Stimulated activated CD4-positive, alpha-beta T cell treated with anti-CD3 and anti-CD28 coated beads, Interleukin-12 subunit alpha, Interleukin-12 subunit beta, amount 100 ng/mL, for 24 hours (primary cell): ENCODE measurements at places on chromosomes 2 and 18.

GRCh38 chr2:85694052-85695025 is at the start of gene GNLY:
TSS of gene GNLY (plus strand) at chr2:85694358. CDS start at chr2:85694419, 61 bp downstream.
- DNase-seq: no peak

DNA sequence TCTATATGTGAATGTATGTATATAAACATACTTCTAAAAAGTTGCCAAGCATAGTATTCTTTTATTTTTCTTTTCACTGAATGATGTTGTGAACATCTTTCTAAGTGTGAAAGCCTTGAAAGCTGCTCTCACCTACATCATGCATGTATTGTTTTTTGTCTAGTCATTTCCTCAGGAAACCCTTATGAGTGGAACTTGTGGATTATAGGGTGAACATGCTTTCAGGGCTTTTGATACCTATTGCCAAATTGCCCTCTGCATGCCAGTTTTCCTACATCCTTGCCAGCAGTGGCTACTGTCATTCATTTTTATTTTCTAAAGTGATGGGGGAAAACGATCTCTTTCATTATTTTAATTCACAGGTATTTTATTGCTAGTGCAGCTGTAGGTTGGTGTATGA is 78.3 kb downstream of the ADAM23 start:
- DNase-seq: no peak

DNA sequence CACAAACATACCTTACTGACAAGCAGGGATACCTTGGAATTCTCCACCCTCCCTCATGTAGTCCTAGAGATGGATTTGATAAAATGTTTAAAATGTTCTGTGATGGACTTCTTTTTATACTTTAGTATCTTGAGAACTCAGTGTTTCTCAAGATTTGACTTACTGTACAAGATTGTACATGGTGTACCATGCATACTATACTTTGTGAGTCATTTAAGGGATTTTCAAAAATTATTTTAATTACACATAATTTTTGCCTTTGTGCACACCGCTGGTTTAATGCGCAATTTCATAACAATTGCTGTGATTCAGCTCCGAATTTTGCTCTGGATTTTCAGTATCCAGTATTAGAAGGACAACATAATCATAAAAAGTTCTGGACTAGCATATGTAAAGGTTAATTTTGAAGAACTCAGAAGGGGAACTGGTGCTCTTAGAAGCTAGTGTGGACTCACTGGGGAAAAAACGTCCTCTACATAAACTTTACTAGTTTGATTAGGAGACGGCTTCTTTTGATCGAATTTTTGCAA is 78.6 kb upstream of the ACSL3 start:
- no peak for DNase-seq

GRCh38 chr2:126886916-126887280 is 11.8 kb upstream of the TEX51 start:
- DNase-seq: no peak

- DNase-seq: no peak
These were observed 81.0 kb downstream of the SEMA4F start for GRCh38 chr2:74735009-74735408.

DNA sequence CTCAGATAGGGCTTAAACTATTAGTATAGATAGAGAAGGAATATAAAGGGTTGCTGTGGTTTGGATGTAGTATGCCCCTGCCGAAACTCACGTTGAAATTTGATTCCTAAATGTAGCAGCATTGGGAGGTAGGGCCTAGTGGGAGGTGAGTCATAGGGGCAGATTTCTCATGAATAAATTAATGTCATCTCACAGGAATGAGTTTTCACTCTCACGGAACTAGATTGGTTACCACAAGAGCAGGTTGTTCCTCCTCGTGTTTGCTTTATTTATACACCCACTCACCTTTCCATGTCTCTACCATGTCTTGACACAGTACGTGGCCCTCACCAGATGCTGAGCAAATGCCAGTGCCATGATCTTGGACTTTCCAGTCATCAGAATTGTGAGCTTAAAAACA is 218.2 kb downstream of the RBM43 start:
- DNase-seq: no peak

DNA sequence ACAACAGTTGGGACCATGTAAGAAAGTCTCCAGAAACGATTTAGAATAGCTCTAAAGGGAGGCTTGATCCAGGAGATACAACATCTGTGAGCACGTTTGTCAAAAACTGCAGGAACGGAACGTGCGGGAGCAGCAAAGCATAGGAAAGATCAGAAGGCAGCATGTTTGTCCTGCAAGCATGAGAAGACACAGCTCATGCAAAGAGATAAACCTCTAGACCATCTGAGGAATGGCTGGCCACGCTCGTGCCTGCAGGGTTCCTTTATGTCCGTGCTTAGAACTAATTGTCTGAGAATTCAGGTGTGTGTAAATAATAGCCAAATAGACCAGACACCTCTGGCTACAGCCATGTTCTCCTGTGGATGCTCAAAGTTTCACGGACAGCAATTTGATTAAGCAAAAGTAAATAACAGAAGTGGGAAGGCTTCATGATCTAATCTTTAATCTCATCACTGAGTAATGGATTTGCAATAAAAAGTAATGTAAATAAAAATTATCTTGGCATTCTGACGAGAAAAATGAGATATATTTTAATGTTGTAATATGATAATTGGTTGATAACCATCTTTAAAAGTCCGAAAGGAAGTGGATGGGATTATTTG is 534.8 kb upstream of the CDH7 start:
- no peak for DNase-seq

GRCh38 chr18:78579854-78580577 is 399.6 kb upstream of the SALL3 start:
- DNase-seq: no peak

- DNase-seq: no peak
These were observed 843.6 kb downstream of the TRIB2 start for GRCh38 chr2:13560322-13560721.

- DNase-seq: no peak
These were observed 419.5 kb downstream of the NUP35 start for GRCh38 chr2:183543731-183544130.
